Fibroblast of upper back skin (primary cell): ENCODE measurements at places on chromosomes 2 and 18.

DNA sequence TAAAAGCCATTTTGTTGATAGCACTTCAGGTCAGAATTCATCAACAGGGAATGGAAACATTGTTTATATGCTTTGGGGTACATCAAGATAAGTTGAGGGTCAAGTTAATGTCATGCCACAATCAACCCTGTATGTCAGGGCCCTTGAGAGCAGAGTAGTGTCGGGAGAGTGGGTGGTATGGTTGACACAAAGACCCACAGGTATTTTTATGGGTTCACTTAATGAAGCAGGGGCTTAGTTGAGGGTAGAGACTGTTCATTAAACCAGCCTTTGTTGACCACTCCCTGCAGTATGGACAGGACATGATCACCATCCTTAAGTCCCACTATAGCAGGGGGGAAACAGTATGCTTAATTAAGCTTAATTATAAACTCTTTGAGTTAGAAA is 5.7 kb downstream of the RPL37A start:
- DNase-seq: no peak

GRCh38 chr2:5190023-5190422 is 502.2 kb upstream of the SOX11 start:
- DNase-seq: no peak

- no peak for DNase-seq
Measured at GRCh38 chr18:3097082-3097481, 84.1 kb upstream of the LPIN2 start.

GRCh38 chr18:29153091-29153490 is 976.2 kb upstream of the CDH2 start:
- no peak for DNase-seq

- DNase-seq: no peak
Measured at GRCh38 chr2:47503481-47504070, 100.6 kb downstream of the MSH2 start.

DNA sequence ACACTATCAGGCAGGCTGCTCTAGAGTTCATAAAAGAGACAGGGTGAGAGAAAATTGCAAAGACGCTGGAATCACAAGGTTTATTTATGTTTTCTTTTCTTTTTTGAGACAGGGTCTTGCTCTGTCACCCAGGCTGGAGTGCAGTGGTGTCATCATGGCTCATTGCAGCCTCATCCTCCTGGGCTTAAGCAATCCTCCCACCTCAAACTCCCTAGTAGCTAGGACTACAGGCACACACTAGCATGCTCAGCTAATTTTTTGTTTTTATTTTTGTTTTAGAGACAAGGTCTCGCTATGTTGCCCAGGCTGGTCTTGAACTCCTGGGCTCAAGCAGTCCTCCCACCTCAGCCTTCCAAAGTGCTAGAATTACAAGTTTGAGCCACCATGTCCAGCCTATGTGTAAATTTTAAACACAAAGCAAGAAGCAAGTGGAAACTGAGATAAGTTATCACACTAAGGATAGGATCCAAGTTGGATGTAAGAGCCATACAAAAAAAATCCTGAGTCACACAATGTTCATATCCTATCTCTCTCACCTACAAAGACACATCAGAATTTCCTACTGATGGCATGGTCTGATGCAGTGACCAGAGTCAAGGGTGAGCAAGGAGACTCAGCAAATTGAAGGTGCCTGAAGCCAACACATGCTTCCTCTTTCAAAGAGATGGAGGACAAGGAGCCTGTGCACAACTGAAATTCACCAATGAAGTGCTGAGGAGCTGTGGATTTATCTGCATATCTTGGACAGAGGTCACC is 31.4 kb downstream of the MYL12B start:
- no peak for DNase-seq

DNA sequence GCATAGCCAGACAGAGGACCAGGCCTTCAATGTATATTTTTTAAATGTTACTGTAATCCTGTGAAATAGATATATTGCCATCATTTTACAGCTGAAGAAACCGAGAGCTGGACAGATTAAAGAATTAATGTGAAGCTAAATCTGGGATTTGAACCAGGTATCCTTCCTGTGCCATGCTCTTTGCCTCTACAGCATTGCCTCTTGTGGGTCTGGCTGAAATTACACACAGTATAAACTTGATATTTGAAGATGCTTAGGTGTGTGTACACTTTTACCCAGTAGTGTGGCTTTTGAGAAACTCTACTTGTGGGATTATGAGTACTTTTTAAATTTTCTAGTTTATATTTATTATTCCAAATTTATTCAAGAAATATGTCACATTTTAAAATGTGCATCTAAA is 264.5 kb downstream of the CNTNAP5 start:
- no peak for DNase-seq

GRCh38 chr2:16774091-16774490 is 108.5 kb upstream of the CYRIA start:
- DNase-seq: peak; percentile 45

DNA sequence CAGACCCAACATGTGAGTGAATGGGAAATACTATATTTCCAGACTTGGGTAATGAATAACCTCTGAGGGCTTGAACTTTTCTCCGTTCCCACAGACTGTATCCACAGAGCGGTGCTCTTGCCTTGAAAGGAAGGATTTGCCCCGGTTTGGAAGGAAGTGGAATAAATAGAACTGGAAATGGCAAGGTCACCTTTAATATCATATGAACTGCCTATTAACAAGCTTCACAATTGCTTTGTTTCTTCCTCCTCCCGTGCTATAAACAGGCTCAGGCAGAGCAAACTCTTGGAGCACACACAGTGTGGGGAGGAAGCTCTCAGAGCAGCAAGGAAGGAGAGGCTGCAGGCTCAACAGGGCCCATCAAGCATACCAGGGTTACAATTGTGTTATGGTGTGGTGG is 28.5 kb upstream of the DARS1 start:
- DNase-seq: no peak

DNA sequence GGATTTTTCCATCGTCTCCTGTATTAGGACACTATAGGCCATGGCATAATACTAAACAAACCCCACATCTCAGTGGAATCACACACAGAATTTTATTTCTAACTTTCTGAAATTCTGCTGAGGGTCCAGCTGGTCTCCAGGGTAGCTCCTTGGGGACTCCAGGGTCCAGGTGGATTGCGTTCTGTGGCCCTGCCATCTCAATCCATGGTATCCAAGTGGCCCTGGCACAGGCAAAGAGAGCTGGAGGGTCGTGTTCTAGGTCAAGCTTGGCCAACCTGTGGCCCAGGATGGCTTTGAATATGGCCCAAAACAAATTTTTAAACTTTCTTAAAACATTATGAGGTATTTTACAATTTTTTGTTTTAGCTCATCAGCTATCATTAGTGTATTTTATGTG is 134.6 kb downstream of the CTIF start:
- DNase-seq: no peak

GRCh38 chr2:235639428-235639773 is 145.6 kb downstream of the AGAP1 start:
- DNase-seq: peak; percentile 68

GRCh38 chr2:236047886-236048540 is 120.2 kb downstream of the GBX2 start:
- DNase-seq: no peak

DNA sequence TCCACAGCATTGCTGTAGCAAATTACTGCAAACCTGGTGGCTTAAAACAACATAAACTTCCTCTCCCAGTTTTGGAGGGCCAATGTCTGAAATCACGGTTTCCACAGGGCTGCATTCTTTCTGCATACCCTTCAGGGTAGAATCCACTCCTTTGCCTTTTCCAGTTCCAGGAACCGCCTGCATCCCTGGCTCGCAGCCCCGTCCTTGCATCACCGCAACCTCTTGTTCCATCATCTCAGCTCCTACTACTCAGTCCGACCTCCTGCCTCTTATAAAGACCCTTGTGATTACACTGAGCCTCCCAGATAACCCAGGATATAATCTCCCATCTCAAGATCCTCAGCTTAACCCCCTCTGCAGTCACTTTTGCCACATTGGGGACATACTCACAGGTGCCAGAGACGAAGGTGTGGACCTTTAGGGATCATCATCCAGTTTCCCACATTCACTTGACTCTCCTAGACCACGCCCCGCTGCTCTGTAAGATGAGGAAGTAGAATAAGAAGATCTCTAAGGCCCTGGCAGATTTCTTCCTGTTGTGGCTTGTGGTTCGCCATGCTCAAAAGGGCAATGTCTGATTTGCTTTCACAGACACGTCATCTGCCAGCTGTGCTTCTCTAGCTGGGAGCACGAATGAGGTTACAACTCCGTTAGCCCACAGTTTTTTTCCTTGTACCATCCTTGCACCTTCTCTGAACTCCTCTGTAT is 103.6 kb upstream of the AGAP1 start:
- DNase-seq: no peak

- peak; percentile 45 for DNase-seq
Measured at GRCh38 chr2:240392084-240392947, 43.1 kb upstream of the GPC1 start.

DNA sequence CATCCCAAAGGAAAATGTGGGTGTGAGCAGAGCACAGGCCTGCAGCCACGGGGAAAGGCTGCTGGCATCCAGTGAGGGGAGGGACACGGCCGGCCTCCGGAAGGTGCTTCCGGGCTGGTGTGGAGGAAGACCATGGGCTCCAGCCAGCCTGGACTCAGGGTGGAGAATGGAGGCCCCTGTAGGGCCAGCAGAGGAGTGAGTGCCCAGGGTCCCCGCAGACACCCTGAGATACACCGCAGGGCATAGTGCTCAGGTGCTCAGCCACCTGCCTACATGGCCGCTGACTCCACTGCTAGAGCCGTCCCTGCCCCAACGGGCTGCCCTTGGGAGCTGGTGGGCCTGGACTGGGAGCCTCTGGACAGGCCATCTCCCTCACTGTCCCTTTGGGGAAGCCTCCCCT is 28.5 kb upstream of the SNTG2 start:
- DNase-seq: no peak

DNA sequence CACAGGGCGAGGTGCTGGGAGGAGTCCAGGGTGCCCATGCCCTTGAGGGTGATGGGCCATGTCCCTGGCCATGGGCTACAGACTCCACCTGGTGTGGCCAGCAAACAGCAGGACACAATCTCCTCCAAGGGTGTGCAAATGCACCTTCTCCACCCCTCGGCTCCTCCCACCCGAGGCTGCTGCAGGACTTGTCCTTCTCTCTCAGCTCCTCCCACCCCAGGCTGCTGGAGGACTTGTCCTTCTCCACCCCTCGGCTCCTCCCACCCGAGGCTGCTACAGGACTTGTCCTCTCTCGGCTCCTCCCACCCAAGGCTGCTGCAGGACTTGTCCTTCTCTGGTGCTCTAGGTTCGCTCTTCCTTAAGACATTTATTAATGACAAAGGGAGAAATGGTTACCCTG is 57.3 kb upstream of the SNTG2 start:
- no peak for DNase-seq

GRCh38 chr2:29916571-29916970 is 4.8 kb downstream of the ALK start:
- no peak for DNase-seq

DNA sequence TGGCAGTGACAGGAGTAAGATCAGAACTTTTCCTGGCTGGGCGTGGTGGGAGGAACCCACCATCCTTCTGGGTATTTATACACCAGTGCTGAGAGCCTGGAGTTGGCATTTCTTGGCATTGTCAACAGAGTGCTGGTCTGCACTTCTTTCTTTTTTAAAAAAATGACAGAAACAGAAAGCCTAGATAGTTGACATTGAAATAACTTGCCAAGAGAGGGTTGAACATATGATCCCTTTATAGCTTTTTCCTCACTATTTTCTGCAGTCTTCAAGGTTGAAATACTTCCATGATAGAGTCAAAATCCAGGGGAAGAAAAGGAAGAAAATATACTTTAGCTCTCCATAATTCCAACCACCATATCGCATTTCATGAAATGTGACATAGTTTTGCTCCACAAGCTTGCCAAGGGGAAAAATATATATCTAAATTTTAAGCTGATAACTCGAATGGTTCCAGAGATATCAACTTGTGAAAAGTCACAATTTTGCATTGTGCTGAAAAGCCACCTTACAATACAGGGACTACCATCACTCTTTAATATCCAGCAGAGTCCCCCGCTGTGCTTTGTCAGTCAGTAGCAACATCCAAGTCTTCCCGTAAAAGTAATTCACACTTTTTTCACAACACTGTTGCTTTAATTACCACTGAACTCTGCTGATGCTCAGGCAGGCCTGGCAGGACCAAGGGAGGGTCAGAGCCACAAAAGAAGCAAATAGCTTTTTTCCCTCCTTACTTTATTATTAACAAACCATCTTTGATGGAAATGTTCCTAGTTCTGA is 764.9 kb upstream of the FANCL start:
- DNase-seq: no peak

- no peak for DNase-seq
Measured at GRCh38 chr18:5993938-5994337, 98.6 kb upstream of the TMEM200C start.

DNA sequence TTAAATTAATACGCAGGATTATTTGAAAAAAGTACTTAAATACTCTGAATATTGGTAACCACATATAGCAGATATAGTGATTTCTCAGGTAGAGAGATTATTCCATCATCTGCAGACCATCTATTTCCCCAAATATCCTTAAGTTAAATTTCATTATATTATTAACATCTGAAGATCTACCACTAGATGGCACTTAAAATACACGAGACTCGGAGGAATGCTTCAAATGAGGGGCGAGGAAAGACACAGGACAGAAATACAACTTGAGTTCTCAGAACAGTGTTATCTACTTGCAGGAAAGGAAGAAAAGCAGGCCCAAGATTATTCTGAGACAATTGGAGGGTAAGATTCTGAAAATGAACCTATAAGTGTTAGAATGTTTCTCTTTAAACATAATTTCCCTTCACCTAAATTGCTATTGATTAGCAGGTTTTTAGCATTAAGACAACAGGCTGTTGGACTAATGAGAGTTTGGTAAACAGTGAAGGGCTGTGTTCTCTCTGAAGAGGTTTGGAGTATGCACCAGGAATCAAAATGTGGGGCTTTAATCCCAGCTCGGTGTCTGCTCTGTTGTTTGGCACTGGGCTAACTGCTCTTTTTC is 76.9 kb upstream of the GCFC2 start:
- DNase-seq: peak; percentile 20

DNA sequence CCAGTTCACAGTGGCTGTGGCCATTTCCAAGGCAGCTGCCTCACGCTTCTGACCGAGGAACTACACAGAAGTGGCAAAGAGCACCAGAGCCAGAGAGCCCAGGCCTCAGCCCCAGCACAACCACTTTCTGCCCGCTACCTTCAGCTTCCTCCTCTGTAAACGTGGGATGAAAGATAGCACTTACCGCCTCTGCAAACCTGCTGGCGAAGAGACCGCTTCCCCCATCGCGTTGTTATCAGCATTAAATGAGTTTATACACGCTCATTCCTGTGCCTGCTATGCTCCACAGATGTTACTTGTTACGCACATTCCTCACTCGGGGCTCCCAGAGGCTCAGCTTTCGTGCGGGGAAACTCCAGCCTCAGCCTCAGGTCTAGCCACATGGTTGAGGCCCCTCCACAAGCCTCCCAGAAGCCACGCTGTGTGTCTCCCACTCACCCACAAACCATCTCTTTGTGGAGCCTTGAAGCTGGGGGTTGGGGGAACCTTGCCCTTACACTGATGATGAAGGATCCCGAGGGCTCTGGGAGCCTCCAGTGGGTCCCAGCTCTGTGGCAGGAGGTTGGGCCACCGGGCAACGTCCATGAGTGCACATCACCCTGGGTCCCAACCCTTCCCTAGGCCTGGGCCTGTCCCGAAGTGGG is 63.3 kb upstream of the SMAD7 start:
- DNase-seq: peak; percentile 40
